ENCODE measurements at places on chromosomes 6 and 20.

- no peak for DNase-seq
Measured at GRCh38 chr6:35477028-35477427, 8.8 kb downstream of the RPL10A start.

DNA sequence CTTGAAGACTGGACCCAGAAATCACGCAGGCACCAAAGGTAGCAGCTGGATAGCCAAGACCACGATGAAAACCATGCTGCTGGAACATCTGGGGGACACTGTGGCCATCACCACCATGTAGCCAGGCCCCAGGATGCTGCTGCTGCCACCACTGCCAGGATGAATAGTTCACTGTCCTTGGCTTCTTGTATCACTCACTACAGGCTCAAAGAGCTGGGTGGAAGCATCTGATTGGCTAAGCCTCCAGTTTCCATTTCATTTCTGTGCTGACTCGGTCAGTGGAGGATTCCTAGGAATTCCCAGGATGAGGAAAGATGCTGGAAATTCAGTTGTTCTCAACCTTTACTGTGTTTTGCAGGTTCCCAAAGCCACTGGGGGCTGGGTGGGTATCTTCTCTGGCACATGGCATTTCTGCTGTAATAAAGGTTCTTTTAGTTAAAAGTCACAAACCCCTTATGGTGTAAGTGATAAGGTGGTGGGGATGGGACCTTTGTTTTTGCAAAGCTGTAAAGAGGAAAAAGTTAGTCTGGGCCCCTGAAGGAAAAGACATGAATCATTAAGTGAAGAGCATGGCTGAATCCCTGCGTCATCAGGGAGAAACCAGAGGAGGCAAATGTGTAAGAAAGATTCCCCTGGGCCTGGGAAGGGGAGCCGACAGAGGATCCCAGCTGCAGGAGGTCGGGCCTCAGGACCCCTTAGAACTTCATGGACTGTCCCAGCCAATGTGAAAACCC lies 75.6 kb upstream of the RNF24 start:
- DNase-seq: no peak

- no peak for DNase-seq
Measured at GRCh38 chr6:74177506-74177905, 481.5 kb downstream of the CD109 start.

DNA sequence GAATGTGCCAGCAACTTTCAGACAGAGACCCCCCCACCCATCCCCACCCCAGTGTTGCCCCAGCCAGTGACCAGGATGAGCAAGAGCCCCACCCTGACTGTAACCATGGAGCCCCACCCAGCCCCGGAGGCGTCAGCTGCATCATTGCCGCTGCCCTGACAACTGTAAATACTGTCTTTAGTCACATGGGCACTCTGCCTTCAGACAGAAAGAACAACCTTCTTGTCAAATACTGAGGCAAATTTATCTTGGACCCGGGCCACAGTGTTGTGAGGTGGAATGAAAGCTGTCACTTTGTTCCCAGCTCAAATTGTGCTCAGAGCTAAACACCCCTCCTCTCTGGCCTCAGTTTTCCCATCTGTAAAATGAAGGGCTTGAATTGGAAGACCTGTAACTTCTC lies 23.7 kb downstream of the MOCS3 start:
- no peak for DNase-seq

- DNase-seq: no peak
Measured at GRCh38 chr6:21594416-21595281, 1.1 kb downstream of the SOX4 start.

Measured in activated T-helper 9 cell treated with anti-CD3 and anti-CD28 coated beads, Interleukin-2, amount 50 U/mL, for 16 hours (primary cell).